ENCODE measurements at places on chromosomes 2 and 18. TPM values are rescaled to one million over a fixed set of nuclear protein-coding genes. Genes with fewer than 3 reads are reported as not detected.
A peak's percentile ranks its signal among the peaks of the same experiment; 100 is the strongest.

GRCh38 chr2:236545814-236546480, 23.7 kb upstream of the ACKR3 start:
- DNase-seq: peak; percentile 79

GRCh38 chr2:98484652-98485452, 40.2 kb downstream of the INPP4A start:
- DNase-seq: no peak

DNA sequence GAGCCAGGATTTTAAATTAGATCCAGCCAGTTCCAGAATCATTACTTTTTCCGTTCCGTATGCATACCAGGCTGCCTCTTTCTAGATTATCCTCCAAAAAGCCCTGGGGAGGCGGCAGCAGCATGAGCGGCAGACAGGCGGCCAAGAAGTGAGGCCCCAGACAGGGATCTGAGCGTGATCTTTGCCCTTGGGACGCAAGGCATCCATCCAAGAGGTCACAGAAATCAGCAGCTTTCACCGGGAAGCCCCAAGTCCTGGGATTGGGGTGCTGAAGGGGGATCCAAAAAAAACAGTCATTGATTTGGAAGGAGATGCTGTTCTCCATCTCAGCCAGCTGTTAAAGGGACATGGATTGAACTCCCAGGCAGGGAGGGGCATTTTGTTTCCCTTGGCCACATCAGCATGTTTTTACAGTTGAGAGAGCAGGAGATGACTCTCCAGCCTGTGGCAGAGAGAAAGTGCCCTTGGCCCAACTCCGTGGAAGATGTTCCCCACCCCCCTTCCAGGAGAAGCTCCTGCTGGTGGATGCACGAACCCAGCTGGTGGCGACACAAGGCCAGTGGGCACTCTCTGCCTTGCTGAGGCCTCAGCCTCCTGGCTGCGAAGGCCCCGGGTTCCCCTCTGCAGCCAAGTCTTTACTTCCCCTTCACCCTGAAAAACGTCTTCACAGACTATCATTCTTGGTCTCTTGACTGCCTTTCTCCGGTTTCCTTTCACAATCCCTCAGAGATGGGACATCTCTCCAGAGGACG, 265.6 kb downstream of the ANAPC1 start:
- no peak for DNase-seq

GRCh38 chr2:217593732-217594131, 409.1 kb downstream of the TNS1 start:
- DNase-seq: no peak

Gene ALPI
- total RNA-seq: not detected

GRCh38 chr2:133600266-133600928, 32.1 kb upstream of the NCKAP5 start:
- DNase-seq: no peak

GRCh38 chr2:20353241-20353992, 2.8 kb upstream of the PUM2 start:
- no peak for DNase-seq

Gene RNF125
- total RNA-seq: 5.6 TPM

GRCh38 chr2:127558911-127559310, 23.4 kb downstream of the MYO7B start:
- DNase-seq: peak; percentile 4

GRCh38 chr2:6068429-6068828, 376.2 kb downstream of the SOX11 start:
- no peak for DNase-seq

DNA sequence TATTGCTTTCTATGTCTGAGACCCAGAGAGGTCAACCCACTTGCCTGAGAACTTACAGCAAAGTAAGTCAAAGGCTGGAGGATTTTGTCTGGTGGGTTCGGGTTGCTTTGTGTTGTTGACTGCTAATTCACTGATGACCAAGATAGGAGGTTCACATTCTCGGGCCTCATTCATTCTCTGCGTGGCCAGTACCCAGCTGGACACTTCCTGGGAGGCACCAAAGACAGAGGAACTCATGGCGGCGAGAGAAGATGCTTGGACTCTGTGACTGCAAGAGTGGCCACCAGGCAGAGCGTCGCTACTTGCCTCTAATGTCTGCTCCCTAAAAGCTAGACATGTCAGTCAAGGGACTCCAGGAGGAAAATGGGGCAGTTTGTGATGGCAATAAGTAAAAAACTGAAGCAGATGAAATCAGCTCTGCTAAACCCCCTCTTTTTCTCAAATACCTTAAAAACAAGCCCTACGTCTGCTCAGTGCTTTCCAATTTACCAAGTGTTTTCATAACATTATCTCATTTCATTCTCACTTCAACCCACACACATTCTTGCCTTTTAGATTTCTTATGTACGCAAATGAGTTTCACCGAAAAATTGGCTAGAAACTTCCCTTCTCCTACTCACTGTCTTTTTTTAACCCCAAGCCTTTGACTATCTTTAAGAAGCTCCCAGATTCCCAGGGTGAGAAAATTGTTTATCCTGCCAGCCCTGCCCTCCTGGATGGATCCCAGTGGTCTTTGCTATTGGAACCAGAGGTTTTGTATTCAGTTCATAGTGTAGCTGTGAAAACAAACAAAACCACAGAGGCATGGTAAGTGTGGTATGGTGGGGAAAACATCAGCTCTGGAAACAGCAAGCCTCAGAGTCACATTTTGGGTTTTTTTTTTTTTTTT, 4.9 kb upstream of the LBH start:
- no peak for DNase-seq

DNA sequence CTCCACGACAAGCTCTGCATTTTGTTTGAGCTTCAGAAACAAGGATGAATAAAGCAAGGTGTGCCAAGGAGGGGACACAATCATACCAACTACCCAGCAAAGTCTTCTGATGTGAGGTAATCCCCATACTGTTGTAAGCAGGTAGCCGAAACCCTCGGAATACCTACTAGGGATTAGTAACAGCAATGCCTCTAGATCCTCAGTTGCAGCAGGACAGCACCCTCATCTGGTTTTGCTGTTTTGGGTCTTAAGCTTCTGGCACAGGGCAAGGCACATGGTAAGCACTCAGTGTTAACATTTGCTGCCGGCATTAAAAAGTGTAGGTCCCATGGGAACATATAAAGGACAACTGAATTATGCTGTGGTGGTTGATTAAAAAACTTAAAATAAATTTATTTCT, 16.0 kb upstream of the LINC00305 start:
- DNase-seq: no peak

Gene PLCD4
- total RNA-seq: not detected

DNA sequence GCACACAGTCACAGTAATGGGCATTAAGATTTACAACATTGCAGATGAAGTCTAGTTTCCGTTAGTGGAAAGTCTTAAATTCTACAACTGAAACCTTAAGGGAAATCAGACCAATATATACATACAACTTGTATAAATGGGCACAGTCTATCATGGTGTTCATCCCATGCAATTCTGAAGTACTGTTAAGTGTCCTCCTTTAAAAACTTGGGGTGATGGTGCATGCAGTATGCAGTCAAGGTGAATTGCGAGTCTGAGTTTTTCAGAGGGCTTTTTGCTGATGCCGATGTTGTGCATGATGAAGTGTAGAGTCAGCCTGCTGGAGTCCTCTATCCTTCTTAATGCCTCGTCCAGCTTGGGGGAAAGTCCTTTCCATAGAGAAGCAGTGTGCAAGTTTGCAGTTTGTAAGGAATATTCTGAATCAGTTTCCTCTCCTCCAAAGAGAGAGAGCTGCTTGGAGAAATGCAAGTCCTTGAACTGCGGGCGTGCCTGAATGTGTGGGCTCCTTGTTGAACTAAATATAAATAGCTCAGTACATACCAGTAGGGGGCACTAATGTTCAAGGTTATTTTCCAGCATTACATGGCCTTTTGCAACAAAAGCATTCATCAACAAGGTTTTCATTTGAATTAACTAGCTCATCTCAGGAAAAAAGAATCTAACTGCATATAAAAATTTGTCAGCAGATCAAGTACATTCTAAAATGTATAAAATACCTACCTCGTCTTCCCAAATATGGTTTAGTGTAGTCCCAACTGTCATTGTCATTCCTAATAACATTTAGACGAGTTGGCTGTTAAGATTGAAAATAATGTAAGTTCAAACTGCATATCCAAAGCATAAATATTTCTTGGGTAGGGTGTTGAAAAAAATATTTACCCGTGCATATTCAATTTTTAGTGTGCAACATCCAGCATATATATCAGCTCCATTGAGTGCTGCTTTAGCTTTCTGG, 21.3 kb downstream of the HNRNPLL start:
- peak; percentile 77 for DNase-seq

Gene TSPYL6
- total RNA-seq: not detected

Gene GRP
- not detected for total RNA-seq

DNA sequence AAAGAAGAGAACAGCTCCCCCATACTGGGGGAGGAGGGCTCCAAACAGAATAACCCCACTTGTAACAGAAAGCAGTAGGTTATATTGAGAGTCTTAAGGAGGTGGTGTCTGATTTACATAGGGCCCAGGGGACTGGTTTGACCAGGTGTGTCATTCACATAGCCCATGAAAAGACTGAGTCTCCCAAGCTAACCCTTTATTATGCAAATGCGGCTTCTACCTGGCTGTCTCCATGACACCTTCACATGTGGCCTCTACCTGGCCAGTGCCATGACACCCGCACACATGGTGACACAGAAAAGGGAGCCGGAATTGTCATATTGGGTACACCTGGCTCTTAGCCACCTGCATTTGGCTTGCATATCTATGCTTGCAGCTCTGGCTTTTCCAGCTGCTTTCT, 1057.2 kb upstream of the PIK3C3 start:
- no peak for DNase-seq

GRCh38 chr2:240130393-240131195, 5.5 kb downstream of the COPS9 start:
- DNase-seq: no peak

DNA sequence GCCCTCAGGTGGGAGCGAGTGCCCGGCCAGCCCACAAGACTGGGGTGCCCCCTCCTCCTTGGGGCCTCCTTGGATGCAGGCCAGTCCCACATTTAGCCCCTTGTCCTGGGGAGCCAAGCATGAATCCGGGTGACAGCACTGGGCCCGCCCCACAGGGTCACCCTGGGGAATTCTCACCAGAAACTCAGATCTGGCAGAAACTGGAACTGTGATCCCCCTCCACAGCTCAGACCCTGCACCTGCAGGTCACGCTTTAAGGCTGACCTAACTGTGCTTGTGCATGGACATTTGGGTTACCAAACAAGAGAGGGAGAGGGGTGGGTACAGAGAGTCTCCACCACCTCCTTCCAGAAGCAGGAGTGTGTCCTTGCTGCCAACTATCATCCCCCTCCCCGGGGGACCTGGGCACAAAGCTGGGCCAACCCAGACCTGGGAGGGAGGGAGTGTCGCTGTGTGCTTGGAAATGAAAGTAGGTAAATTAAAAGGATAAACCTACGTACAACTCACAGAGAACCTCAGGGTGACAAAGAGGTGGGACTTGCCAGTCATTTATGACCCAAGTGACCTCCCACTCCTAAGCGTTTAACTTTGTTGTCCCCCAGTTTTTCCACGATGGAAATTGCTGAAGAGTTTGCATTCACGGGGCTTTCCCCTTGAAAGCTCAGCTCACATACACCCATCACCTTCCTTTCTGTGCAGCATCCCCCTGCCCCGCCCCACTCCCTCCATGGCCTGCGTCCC, 9.1 kb downstream of the ITM2C start:
- DNase-seq: peak; percentile 88

Gene SAG
- total RNA-seq: 0.17 TPM

DNA sequence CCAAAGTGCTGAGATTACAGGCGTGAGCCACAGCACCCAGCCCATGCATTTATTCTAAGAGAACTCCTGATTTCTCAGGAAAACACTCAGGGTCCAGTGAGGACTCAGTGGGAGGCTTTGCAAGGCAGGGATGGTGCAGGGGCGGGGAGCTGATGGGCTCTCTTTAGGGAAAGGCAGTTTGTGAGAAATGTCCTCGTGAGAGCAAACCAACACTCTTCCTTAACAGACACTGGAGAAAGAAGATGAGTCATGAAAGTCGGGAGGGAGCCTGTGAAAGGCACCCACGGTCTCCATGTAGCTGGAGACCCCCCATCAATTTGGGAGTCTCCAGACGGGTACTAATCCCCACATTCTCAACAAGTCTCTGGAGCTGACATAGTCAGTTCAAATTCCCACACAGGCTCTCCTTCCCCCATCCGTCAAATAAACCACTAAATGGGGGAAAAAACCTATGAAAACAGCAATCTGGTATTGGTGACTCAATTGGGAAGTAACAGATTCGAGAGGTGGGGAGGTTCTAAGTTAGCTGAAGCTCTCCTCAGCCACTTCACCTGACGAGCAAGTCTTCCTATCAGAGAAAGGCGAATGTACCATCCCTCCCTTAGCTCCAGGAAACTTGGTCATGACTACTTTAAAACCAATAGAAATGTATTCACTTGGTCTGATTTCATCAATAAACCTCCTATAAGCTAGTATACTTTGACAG, 11.0 kb upstream of the CREG2 start:
- no peak for DNase-seq

GRCh38 chr2:162297925-162298552, 20.4 kb downstream of the IFIH1 start:
- DNase-seq: peak; percentile 74

DNA sequence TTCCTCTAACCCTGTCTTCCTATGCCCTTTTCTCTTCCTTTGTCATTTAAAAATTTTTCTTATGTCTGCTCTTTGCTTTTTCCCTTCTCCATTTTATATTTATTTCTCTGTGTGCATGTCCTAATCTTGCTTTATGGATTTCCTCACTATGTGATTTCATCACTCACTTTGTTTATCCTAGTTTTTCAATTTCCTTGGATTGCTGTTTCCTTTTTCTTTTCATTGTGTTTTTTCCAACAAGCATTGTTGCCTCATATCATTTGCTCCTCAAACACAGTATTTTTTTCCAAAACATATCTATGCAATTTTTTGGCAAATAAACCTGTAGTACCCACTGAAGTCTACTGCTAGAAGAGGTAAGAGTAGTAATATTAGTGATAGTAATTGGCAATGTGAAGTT, 67.4 kb upstream of the PNPT1 start:
- DNase-seq: no peak

Gene LYG1
- 3.0 TPM for total RNA-seq

Gene HOXD13
- total RNA-seq: not detected

- DNase-seq: no peak
Observed at GRCh38 chr2:71792926-71793761, 339.8 kb downstream of the DYSF start.

DNA sequence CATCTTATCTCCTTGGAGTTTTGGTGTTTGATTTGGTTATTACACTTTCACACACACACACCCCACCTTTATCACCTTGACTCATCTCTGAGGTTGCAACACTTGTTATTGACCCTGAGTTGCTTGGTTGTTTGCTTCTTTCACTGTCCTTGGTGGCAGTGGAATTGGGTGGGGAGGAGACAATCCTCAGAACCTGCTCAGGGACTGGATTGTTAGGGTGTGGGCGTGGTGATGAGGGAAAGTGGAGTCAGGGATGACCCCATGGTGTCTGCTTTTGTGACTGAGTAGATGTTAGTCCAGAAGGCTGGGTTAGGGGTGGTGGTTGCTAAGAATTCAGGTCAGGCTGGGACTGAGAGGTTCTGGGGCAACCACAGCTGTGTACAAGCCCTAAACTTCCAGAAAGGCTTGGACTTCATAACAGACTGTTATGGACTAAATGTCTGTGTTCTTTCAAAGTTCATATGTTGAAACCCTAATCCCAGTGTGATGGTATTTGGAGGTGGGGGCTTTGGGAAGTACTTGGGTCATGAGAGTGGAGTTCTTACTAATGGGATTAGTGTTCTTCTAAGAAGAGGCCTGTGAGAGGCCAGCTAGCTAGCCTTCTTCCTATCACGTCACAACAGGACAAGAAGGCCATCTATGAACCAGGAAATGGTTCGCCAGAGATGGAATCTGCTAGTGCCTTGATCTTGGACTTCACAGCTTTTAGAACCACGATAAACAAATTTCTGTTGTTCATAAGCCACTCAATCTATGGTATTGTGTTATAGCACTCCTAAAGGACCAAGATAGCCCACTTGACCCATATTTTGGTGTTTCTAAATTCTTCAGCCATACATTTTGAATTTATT, 3.4 kb upstream of the DIS3L2 start:
- DNase-seq: no peak

Gene MOGAT1
- not detected for total RNA-seq

Gene SLC35F6
- total RNA-seq: 15.2 TPM
